Caco-2 (cell line): ENCODE measurements at places on chromosomes 12 and 14. TPM values are rescaled to one million over a fixed set of nuclear protein-coding genes. Genes with fewer than 3 reads are reported as not detected.

The LPAR5 gene
- total RNA-seq: 0.19 and 0.20 TPM in 2 replicates

The LMNTD1 gene
- total RNA-seq: 0.60 TPM in 1 of 2 replicates, not detected in the other

The KRT74 gene
- not detected in 2 replicates for total RNA-seq

The EMP1 gene
- total RNA-seq: 6.6 and 10.2 TPM in 2 replicates

The FLRT2 gene
- 0.07 and 0.43 TPM in 2 replicates for total RNA-seq

The STRN3 gene
- 38.0 and 41.8 TPM in 2 replicates for total RNA-seq

The PRPH gene
- total RNA-seq: 3.2 and 4.9 TPM in 2 replicates

The ACOT4 gene
- total RNA-seq: 2.7 and 3.2 TPM in 2 replicates

The ADAMTS20 gene
- total RNA-seq: 0.07 TPM in 1 of 2 replicates, not detected in the other

The INHBC gene
- not detected in 2 replicates for total RNA-seq

The ALG10B gene
- 10.9 and 11.9 TPM in 2 replicates for total RNA-seq

The BMP4 gene
- total RNA-seq: 108 and 113 TPM in 2 replicates

The LIN7A gene
- total RNA-seq: 16.2 and 16.4 TPM in 2 replicates

The EML5 gene
- total RNA-seq: 0.11 and 0.28 TPM in 2 replicates

The STXBP6 gene
- total RNA-seq: 32.2 and 35.7 TPM in 2 replicates

The RNASE9 gene
- total RNA-seq: not detected in 2 replicates

The KRT75 gene
- total RNA-seq: not detected in 2 replicates

The ADGRD1 gene
- 3.6 and 3.7 TPM in 2 replicates for total RNA-seq

The PIP4P1 gene
- 39.6 and 46.2 TPM in 2 replicates for total RNA-seq

The BLTP3B gene
- 26.6 and 29.6 TPM in 2 replicates for total RNA-seq

The SCNN1A gene
- total RNA-seq: 52.6 and 53.5 TPM in 2 replicates

The SPRING1 gene
- total RNA-seq: 68.5 and 69.6 TPM in 2 replicates

The GLT1D1 gene
- total RNA-seq: not detected in 2 replicates

The INSM2 gene
- total RNA-seq: 0.14 TPM in 1 of 2 replicates, not detected in the other

The CCDC38 gene
- not detected in 2 replicates for total RNA-seq

The PHC1 gene
- 25.8 and 28.7 TPM in 2 replicates for total RNA-seq

The DEPDC4 gene
- 3.9 and 4.9 TPM in 2 replicates for total RNA-seq

The VRTN gene
- 1.7 and 1.8 TPM in 2 replicates for total RNA-seq

The NFKBIA gene
- 33.4 and 39.9 TPM in 2 replicates for total RNA-seq
